ENCODE measurements at places on chromosomes 3 and 15. TPM values are rescaled to one million over a fixed set of nuclear protein-coding genes. Genes with fewer than 3 reads are reported as not detected.

Gene VEPH1
- 0.94 TPM for polyA plus RNA-seq

Gene GOLGA8O
- polyA plus RNA-seq, result 2.3 TPM

Gene ERICH6
- 0.94 TPM for polyA plus RNA-seq

Gene RAF1
- 87.2 TPM for polyA plus RNA-seq

Gene PLSCR5
- not detected for polyA plus RNA-seq

Gene ACKR2
- polyA plus RNA-seq, result not detected

Gene SLC9C1
- polyA plus RNA-seq, result not detected

DNA sequence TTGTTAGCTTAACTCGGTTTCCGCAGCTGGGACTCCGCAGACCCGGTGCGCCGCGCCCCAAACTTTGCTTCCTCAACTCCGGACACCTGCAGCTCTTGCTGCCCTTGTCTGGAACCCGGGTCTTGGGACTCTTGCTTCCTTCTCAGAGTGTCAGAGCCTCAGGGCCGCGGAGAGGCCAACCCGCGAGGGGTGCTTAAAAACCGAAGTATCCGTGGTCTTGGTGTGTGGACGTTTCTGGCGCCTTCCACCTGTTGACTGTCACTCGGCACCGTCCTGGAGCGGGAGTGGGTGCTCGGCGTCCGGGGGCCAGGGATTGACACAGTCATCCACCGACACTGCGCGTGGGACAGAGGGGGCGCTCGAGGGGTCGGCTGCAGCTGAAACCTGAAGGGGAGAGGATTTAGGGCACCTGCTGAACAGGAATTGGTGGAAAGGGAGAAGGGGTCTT, 386 bp downstream of the SQOR start:
- H3K4me3 ChIP-seq, result peak overlapping the region; percentile 95
- H3K27me3 ChIP-seq, result peaks cover 3% of the 10 kb centered on the region
- peaks cover 43% of the 10 kb centered on the region for H3K4me1 ChIP-seq
- peak; percentile 58 for DNase-seq

GRCh38 chr3:59775761-59776325, 726.0 kb upstream of the CFAP20DC start:
- no peak overlapping the region for H3K4me3 ChIP-seq
- no peak for DNase-seq
- H3K27ac ChIP-seq, result peak overlapping the region; percentile 6
- H3K27me3 ChIP-seq, result peaks cover 9% of the 10 kb centered on the region
- peaks cover 77% of the 10 kb centered on the region for H3K4me1 ChIP-seq

DNA sequence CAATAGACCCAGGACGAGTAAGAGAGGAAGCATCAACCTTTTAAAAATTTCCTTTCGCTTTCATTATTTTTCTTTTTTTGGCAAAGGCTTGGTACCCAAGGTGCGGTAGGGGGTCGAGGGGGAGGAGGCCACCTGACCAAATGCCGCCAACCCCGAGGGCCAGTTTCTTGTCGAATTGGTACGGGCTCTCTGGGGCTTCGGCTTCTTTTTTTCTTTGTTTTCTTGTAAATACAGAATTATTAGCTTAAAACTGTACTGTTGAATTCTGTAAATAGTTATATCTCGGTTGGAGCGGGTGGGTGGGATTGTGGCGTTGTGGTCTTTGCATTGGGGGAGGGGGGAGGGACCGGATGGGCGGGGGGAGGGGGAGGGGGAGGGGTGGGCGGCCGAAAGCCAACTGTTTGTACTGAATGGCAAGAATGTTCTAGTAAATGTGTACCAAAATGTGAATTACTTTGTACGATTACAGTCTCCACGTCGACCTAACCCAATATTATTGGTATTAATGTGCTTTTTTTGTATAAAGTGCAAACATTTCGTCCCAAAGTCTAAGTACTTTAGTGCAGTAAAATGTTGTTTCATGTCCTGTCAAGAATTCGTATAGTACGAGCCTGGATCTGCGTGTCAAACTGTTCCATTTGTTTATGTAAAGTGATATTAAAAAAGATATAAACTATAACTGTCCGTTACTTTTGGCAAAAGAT, 4.7 kb downstream of the ZIC1 start:
- peak overlapping the region; percentile 80 for H3K4me3 ChIP-seq
- no peak for DNase-seq
- peaks cover 40% of the 10 kb centered on the region for H3K27me3 ChIP-seq
- no peak overlapping the region for H3K27ac ChIP-seq

- DNase-seq, result no peak
- H3K36me3 ChIP-seq, result peaks cover 33% of the 10 kb centered on the region
- H3K4me3 ChIP-seq, result no peak overlapping the region
Measured at GRCh38 chr15:65468229-65468909, 45.6 kb upstream of the IGDCC4 start.

DNA sequence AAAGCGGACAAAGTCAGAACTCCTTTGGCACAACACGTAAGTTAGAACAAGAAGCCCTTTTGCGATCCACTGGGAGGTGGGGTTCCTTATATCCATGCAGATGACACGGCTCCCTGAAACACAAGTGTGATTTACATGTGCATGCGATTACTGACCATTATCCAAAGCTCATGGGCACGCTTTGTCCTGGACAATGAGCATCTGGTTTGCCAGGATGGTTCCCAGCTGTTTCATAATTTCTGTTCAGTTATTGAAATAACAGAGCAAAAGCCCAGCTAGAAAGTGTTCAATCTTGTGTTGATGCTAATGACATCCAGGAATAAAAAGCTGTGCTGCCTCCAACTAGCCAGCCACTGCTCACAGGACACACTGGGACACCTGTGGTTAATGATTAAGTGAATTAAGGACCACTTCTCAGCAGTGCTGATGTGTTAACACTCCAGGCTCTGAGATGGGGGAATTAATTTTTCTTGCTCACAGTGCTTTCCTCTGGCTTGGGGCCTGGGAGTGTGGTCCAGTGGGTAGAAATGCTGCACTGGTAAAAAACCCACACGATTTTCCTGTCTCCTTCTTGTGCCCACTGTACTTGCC, 123.1 kb upstream of the SLC2A2 start:
- H3K36me3 ChIP-seq, result peaks cover 50% of the 10 kb centered on the region
- no peak overlapping the region for H3K27ac ChIP-seq
- no peak for DNase-seq
- no peak overlapping the region for H3K4me3 ChIP-seq

- no peak overlapping the region for H3K4me3 ChIP-seq
- DNase-seq, result no peak
- peaks cover 8% of the 10 kb centered on the region for H3K27me3 ChIP-seq
- no peaks in the 10 kb centered on the region for H3K36me3 ChIP-seq
Measured at GRCh38 chr3:24020036-24020691, 75.1 kb downstream of the NR1D2 start.

- peak overlapping the region; percentile 20 for H3K27ac ChIP-seq
- H3K4me3 ChIP-seq, result no peak overlapping the region
- peaks cover 13% of the 10 kb centered on the region for H3K4me1 ChIP-seq
- DNase-seq, result no peak
- H3K27me3 ChIP-seq, result no peaks in the 10 kb centered on the region
- no peaks in the 10 kb centered on the region for H3K36me3 ChIP-seq
Measured at GRCh38 chr15:74394090-74394846, 26.8 kb upstream of the CYP11A1 start.

- no peak overlapping the region for H3K4me3 ChIP-seq
- no peaks in the 10 kb centered on the region for H3K4me1 ChIP-seq
- peaks cover 2% of the 10 kb centered on the region for H3K27me3 ChIP-seq
- H3K36me3 ChIP-seq, result no peaks in the 10 kb centered on the region
- DNase-seq, result no peak
Measured at GRCh38 chr3:135891121-135891520, 74.4 kb upstream of the PPP2R3A start.

DNA sequence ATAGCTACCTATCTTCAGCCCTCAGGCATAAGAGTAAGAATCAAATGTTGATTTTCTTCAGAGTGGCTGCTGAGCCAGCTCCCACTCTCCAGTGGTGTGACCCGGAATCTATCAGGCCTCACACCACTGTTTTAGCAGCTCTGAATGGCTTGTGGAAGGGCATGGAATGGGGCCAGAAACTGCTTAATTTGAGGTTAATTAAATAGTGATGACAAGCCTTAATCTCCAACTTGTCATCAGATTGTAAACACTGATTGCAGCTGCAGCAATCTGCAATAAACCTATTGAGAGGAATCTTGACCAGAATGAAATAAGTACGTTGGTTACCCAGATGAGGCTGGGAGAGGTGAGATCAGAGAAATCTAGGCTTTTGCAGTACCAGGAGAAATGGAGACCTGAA, 317.4 kb downstream of the FHIT start:
- H3K36me3 ChIP-seq, result no peaks in the 10 kb centered on the region
- DNase-seq, result no peak
- no peaks in the 10 kb centered on the region for H3K4me1 ChIP-seq
- no peak overlapping the region for H3K4me3 ChIP-seq
- peaks cover 2% of the 10 kb centered on the region for H3K27me3 ChIP-seq
- H3K27ac ChIP-seq, result no peak overlapping the region

DNA sequence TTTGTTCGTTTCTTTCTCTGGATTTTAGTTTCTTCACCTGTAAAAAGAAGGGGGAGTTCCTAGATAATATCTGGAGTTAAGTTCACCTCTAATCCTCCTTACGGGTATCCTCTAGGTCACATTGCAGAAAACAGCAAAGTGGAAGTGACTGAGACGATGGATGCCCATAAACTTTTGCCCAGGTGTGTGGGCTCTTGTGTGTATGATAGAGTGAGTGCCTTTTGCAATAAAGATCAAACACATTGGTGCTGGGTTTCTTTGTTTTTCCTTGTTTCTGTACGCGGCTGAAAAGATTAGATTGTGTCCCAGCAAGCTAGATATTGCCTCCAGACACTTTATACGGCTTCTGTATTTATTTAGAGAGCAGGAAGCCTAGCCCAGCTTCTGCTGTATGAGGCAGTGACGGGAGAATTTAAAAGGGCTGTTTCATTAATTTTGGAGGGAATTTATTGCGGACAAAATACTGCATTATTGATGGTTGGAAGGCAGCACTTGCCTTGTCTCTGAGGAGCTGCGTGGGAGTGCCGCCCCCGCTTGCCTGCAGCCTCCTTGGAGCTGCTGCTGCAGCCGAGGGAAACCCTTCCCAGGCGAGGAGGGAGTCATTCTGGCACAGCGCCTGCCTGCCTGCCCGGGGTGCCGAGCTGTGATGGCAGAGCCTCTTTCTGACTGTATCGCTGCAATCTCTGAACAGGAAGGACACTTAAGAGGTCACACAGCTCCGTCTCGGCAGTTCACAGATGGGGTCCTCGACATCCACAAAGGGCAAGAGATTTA, 38.5 kb downstream of the PYDC2 start:
- H3K27me3 ChIP-seq, result no peaks in the 10 kb centered on the region
- H3K36me3 ChIP-seq, result no peaks in the 10 kb centered on the region
- no peak overlapping the region for H3K27ac ChIP-seq
- DNase-seq, result no peak
- H3K4me3 ChIP-seq, result no peak overlapping the region

GRCh38 chr3:188052169-188053035, 101.6 kb upstream of the LPP start:
- no peak overlapping the region for H3K4me3 ChIP-seq
- H3K4me1 ChIP-seq, result peaks cover 34% of the 10 kb centered on the region
- no peaks in the 10 kb centered on the region for H3K36me3 ChIP-seq
- peak overlapping the region; percentile 5 for H3K27ac ChIP-seq
- DNase-seq, result no peak

- peaks cover 2% of the 10 kb centered on the region for H3K4me1 ChIP-seq
- no peak overlapping the region for H3K4me3 ChIP-seq
- DNase-seq, result peak; percentile 68
- H3K36me3 ChIP-seq, result peaks cover 8% of the 10 kb centered on the region
- no peak overlapping the region for H3K27ac ChIP-seq
Measured at GRCh38 chr15:67456677-67457529, 64.0 kb upstream of the C15orf61 start.

DNA sequence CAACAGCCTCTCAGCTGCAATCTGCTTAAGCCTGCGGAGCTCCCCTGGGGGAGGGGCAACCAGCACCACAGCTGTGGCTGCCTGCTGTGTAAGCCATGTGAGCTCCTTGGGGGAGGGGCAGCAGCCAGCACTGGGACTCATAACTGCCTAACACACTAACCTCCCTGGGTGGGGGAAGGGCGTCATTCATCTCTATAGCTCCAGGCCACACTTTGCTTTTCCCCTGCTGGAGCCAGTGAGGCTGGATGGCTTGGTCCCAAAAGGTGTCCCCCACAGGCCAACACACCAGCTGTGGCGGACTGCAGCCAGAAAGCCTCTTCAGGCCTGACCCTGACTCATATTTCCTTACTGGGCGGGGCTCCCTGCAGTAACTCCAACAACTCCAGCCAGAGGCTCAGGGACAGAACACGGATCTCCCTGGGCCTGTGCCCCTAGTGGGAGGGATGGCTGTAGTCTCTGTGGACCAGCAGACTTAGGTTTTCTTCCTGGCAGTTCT, 129.8 kb downstream of the PPM1L start:
- peaks cover 2% of the 10 kb centered on the region for H3K27me3 ChIP-seq
- H3K27ac ChIP-seq, result no peak overlapping the region
- H3K4me3 ChIP-seq, result no peak overlapping the region
- peaks cover 52% of the 10 kb centered on the region for H3K4me1 ChIP-seq
- no peak for DNase-seq

- no peak overlapping the region for H3K27ac ChIP-seq
- H3K4me3 ChIP-seq, result no peak overlapping the region
- peaks cover 8% of the 10 kb centered on the region for H3K27me3 ChIP-seq
- H3K36me3 ChIP-seq, result no peaks in the 10 kb centered on the region
- no peaks in the 10 kb centered on the region for H3K4me1 ChIP-seq
Measured at GRCh38 chr3:133849346-133849745, 43.7 kb downstream of the SRPRB start.

DNA sequence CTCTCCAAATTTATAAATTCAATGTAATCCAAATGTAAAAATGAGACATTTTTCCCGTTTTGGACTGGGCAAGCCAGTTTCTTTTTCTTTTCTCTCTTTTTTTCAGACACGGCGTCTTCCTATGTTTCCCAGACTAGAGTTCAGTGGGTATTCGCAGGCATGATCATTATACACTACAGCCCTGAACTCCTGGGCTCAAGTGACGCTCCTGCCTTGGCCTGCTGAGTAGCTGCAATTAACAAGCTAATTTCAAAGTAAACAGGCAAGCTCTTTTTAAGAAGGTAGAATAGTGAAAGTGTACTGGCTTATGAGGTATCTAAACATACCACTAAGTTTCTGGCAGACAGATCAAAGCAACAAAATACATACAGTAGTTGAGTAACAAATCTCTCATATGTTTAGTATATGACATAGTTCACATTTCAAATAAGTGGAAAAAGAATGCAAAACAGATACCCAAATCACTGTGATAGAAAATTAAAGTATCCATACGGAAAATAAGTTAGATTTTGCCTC, 13.5 kb downstream of the HIGD1A start:
- no peak for DNase-seq
- no peaks in the 10 kb centered on the region for H3K27me3 ChIP-seq
- peaks cover 10% of the 10 kb centered on the region for H3K4me1 ChIP-seq
- no peak overlapping the region for H3K27ac ChIP-seq
